ENCODE measurements at places on chromosomes 7 and 10.

DNA sequence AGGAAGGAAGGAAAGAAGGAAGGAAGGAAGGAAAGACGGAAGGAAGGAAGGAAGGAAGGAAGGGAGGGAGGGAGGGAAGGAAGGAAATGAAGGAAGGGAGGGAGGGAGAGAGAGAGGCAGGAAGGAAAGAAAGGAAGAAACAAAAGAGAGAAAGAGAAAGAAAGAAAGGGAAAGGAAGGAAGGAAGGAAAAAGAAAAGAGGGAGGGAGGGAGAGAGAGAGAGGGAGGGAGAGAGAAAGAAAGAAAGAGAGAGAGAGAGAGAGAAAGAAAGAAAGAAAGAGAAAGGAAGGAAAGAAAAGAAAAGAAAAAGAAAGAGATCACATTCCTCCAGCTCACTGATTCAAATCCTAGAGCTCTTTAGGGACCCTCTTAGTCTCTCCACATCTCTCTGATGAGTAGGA is 24.7 kb downstream of the ELN start:
- DNase-seq, result no peak

DNA sequence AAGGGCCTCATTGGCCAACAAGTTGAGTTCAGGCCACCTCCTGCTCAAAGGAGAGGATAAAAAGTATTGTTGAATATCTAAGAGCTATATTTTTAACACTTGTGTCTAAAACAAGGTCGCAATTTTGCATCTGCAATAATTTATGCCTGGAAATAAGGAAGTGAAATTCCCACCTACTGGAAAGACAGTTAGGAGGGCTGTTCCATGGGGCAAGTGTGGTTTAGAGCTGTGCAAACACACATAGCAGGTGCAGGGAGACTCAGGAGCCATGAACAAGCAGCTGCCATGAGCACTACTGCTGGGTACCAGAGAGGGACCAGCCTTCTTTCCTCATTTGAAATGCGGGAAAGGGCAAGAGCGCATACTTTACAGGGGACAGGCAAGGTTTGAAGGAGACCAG is 35.5 kb upstream of the IKZF1 start:
- DNase-seq, result peak; percentile 55

GRCh38 chr7:84190016-84190705 is 4.4 kb downstream of the SEMA3A start:
- no peak for DNase-seq

GRCh38 chr10:29229258-29229705 is 59.6 kb upstream of the LYZL1 start:
- DNase-seq, result no peak

- no peak for DNase-seq
Observed at GRCh38 chr10:43737003-43737402, 88.3 kb upstream of the ZNF32 start.

- no peak for DNase-seq
Observed at GRCh38 chr7:141990011-141990725, 5.5 kb upstream of the MGAM start.

- DNase-seq, result peak; percentile 72
Observed at GRCh38 chr7:50661345-50662040, 96.3 kb upstream of the DDC start.

DNA sequence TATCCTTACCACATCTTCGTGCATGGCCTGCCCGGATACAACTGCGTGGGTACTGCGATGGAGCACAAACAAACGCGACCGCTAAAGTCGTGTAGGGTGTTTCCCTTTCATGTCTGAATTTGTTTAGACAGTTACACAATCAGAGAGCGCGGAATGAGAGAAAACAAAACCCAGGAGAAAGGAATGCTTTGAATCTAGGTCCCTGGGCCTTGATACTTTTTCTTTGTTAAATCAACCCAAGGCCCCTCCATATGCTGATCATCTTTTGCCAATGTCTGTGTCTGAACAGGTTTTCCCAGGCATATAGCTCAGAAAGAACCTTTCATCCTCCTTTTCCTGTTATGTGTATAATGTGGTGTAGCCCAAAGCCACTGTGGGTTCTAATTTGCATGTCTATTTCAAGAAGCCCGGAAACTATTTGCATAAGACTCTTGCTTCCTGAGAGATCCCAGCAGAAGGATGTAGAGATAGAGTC is 145.8 kb downstream of the FRMD4A start:
- DNase-seq, result peak; percentile 86

DNA sequence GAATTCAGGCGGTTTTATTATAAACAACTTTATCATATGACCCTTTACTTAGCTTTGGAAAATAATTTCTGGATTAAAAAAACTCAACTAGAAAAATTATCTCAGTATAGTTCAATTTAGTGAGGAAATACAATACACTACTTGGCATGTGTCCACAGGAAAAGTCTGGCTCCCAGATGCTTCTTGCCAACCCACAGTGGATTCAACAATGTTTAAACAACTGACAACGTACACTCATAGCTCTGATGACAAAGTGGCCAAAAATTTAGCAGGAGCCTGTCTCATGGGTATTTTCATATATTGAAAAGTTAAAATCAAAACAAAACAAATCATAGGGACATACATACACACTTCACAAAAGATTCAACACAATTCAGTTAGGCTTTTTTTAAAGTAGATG is 158.8 kb downstream of the SKAP2 start:
- DNase-seq, result no peak

- no peak for DNase-seq
Observed at GRCh38 chr7:134366481-134366880, 49.8 kb upstream of the SLC35B4 start.

DNA sequence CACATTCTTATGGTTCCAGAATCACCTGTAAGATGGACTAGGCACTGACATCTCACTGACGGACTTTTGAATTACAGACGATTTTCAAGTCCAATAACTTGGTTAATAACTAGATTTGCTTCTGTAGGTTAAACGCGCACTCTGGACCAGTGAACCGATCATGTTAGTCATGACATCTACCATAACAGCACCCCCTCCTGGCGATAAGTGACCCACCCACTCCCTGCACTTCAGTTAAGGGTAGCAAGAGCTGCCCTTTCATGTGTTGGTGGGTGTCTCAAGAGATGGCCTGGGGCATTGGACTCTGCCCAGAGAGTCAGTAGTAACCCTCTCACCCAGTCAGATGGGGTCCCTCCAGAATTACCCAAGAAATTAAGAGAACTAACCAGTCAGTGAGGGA is 12.9 kb downstream of the GRM8 start:
- DNase-seq, result no peak

- DNase-seq, result peak; percentile 80
Observed at GRCh38 chr7:50069613-50070012, 23.4 kb downstream of the ZPBP start.

DNA sequence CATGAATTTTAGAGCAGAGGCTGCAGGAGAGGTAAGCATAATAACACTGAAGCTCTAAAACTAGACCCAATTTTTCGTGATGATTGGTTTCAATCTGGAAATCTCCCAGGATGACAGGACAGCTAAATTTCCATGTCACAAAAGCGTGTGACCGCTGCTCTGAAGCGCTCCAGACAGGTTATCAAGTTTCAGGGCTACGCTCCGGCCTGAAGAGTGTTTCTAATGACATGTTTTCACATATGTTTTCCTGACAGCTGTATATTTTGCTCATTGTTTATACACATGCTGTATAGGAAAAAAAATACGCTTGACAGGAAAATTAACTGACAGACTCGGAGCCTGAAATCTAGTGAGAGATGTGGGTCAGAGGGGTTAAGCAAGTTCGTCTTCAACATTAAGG is 219.8 kb upstream of the BMPER start:
- DNase-seq, result no peak

GRCh38 chr10:117936141-117936540 is 110.6 kb downstream of the RAB11FIP2 start:
- no peak for DNase-seq

GRCh38 chr10:89207181-89207800 is at the start of gene CH25H:
CH25H (minus strand) TSS chr10:89207317; CDS start chr10:89207292, 25 bp downstream.
- DNase-seq, result peak; percentile 80

GRCh38 chr10:5944389-5945189 is 32.8 kb downstream of the IL15RA start:
- no peak for DNase-seq

DNA sequence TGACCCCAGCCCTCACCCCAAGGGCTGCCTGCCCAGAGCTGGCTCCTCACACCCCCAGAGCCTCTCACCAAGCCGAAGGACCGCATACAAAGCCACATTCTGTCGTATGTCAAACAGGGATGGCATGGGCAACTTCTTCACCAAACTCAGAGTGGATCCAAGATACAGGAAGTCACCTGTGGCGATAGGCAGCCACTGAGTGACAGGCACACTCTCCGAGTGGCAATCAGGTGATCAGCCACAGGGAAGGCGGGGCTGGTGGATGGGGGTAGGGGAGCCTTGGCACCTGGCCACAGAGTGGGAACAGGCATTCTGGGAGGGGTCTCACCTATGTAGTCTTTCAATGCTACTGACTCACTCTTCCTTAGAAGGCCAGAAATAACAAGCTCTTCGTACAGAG is 7.1 kb upstream of the ASB10 start:
- no peak for DNase-seq

- no peak for DNase-seq
Observed at GRCh38 chr7:220151-220841, 27.9 kb downstream of the FAM20C start.

DNA sequence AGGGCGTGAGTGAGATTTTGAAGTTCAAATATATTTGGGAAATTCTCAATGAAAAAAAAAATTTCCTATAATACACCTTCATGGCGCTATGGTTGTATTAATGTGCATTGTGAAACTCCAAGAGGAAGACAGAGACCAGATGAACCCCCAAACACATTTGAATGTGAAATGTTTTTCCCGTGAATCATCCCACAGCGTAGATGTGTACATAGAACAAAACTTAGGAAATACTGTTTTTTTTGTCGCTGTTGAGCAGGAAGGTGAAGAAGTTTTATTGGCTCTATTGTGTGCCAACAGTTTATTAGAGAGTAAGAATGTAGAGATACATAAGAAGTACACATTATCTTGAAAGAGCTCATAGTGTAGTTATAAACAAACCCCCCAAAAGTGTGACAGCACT is 134.0 kb downstream of the KCND2 start:
- no peak for DNase-seq

- peak; percentile 40 for DNase-seq
Observed at GRCh38 chr10:48844616-48845015, 95.0 kb downstream of the LRRC18 start.

DNA sequence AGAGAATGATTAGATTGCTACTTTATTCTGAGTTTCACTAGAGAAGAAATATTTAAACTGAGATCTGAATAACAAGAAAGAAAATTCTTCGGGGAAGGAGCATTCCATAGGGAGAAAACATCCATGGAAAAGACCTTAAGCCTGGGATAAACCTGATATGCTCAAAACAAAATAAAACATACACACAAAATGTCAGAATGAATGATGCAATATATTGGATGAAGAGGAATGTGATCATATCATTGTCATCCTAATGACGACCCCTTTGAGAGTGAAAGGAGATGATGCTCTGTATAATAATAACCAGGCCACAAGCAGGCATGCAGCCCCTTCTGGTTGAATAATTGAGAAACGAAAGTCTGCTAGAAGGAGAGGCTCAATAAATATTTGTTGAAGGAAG is 882.4 kb downstream of the NRG3 start:
- DNase-seq, result no peak

DNA sequence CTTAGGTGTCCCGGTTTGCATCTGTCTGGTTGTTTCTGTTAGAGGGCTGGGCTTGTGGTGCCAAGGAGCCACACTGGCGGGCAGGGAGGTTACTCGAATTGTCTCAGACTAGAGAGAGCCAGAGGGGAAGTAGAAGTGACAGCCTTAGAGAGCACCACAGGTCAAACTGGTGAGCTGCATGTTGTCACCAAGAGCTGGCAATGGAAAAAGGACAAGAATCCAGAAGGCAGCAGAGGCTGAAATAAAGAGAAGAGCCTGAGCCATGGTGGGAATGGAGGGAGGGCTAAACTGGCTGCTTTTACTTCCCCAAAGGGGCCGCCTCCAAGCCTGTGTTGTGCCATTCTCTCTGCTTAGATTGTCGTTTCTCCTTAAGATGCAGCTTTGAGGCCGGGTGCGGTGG is 31.1 kb upstream of the RHBDD2 start:
- DNase-seq, result no peak

DNA sequence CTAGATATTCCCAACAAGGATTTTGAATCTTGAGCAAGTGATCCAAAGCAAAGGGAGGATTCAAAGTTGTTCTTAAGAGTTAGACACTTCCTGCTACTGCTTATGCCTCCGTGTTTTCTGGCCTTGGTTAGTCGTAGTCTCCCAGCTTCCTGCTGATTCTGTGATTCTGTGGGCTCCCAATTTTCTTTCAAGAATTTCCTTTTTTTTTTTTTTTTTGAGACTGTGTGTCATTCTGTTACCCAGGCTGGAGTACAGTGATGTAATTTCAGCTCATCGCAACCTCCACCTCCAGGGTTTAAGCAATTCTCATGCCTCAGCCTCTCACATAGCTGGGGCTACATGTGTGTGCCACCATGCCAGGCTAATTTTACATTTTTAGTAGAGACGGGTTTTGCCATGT is 4.4 kb upstream of the ITGB8 start:
- DNase-seq, result peak; percentile 45

GRCh38 chr7:52161483-52161882 is 844.9 kb upstream of the COBL start:
- no peak for DNase-seq

- DNase-seq, result no peak
Observed at GRCh38 chr10:108905821-108906220, 1017.5 kb downstream of the XPNPEP1 start.

- no peak for DNase-seq
Observed at GRCh38 chr10:99403674-99404073, 26.8 kb downstream of the GOT1 start.

DNA sequence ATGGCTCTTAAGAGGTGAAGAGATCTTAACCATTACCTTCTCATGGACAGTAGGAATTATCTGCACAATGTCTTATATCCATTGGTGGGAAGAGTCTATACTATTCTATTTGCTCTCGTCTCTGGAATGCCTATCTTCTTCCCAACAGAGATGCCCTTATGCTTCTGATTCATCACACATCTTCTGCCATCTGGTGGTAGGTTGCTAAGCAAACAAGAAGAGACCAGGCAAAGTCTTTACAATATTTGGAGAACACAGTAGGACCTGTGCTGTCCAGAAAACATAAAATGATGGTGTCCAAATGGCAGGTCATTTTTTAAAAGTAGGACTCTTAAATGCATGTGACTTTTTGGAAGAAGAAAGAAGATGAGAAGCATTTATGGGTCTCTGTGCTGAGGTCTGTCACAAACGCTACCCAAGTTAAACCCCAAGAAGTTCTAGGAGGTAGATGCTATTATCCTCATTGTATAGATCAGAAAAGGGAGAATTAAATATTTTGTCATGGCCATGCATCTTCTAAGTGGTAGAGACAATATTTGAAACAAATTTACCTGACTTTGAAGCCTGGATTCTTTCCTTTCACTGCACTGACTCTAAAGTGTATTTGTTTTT is 67.8 kb upstream of the NXPH1 start:
- DNase-seq, result no peak
